ENCODE measurements at places on chromosomes 16 and 17. TPM values are rescaled to one million over a fixed set of nuclear protein-coding genes. Genes with fewer than 3 reads are reported as not detected.

DNA sequence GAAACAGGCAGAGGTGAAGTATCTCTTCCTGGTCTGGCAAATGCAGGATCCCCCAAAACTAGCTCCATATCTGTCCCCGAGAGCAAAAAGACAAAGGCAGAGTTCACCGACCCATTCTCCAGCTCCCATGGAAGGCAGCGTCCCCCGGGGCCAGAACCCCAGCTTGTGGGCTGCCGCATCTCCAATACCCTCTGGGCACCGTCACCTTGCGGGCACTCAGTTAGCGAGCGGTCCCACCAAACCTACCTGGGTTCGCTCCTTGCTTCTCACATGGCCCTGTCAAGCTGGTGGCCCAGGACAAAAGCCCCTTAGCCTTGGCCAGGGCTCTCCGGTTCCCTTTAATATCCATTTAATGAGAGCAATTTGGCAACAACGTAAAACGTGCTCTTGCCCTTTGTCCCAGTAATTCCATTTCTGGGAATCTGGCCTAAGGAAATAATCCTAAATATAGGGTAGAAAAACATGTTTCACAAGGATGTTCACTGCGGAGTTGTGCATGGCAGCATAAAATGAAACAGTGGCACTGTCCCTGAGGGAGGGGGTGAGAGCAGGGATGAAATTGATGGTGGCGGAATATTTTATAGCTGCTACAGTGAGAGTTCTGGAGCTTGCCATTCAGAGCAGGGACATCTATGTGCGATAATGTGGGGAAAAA lies 157.1 kb downstream of the CMIP start:
- H3K36me3 ChIP-seq = no peaks in the 10 kb centered on the region
- H3K4me1 ChIP-seq = peaks cover 2% of the 10 kb centered on the region
- no peak overlapping the region for H3K27ac ChIP-seq
- no peak overlapping the region for H3K4me3 ChIP-seq
- H3K27me3 ChIP-seq = no peaks in the 10 kb centered on the region

- peaks cover 18% of the 10 kb centered on the region for H3K4me1 ChIP-seq
- H3K27me3 ChIP-seq = no peaks in the 10 kb centered on the region
- H3K27ac ChIP-seq = no peak overlapping the region
- peaks cover 28% of the 10 kb centered on the region for H3K36me3 ChIP-seq
- no peak overlapping the region for H3K4me3 ChIP-seq
- no peak for DNase-seq
These were observed 14.1 kb downstream of the NUP88 start for GRCh38 chr17:5405400-5405799.

- DNase-seq = no peak
- no peak overlapping the region for H3K27ac ChIP-seq
- H3K4me3 ChIP-seq = no peak overlapping the region
These were observed 33.0 kb downstream of the C16orf95 start for GRCh38 chr16:87284183-87284582.

DNA sequence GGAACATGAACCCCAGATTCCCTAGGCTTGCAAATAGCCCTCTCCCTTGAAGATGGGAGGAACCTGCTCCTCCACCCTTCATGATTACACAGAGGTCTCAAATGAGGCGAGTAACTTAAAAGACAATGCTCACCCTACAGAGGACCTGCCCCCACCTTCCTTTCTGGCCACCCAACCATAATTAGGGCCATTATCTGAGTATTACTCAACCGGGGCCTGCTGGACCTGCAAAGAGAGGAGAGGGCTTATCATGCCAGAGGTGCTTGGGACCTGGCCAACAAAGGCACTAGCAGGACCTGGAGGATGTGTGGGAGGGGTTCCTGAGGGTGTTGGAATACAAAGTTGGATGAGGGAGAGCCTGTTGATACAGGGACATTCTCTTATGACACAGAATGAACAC lies 42.4 kb downstream of the RNF157 start:
- peaks cover 10% of the 10 kb centered on the region for H3K36me3 ChIP-seq
- no peaks in the 10 kb centered on the region for H3K27me3 ChIP-seq
- H3K4me1 ChIP-seq = peaks cover 62% of the 10 kb centered on the region
- DNase-seq = no peak

The SMURF2 gene
- total RNA-seq = 12.1 TPM

- no peaks in the 10 kb centered on the region for H3K27me3 ChIP-seq
- no peak overlapping the region for H3K4me3 ChIP-seq
- DNase-seq = no peak
- peaks cover 16% of the 10 kb centered on the region for H3K36me3 ChIP-seq
- H3K27ac ChIP-seq = no peak overlapping the region
These were observed 361.2 kb downstream of the SEC14L1 start for GRCh38 chr17:77501751-77502625.

- H3K27me3 ChIP-seq = no peaks in the 10 kb centered on the region
- no peak overlapping the region for H3K27ac ChIP-seq
- peaks cover 19% of the 10 kb centered on the region for H3K36me3 ChIP-seq
- H3K4me3 ChIP-seq = no peak overlapping the region
- peaks cover 9% of the 10 kb centered on the region for H3K4me1 ChIP-seq
These were observed 6.3 kb downstream of the ALDH3A2 start for GRCh38 chr17:19654896-19655295.

DNA sequence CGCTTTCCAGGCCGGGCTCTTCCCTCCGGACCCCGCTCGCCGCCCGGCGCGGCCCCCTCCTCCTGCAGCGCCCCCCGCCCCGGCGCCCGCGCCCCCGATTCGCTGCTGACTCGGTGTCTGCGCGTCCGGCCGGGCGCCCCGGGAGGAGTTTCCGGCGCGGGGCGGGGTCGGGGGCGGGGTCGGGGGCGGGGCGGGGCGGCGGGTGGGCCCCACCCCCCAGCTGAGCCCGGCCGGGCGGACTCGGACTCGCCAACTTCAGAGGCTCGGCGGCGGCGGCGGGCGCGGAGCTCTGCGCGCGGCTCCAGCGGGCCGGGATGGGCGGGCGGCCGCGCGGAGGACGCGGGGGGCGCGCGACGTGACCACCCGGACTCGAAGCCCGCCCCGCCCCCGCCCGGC lies at the start of gene METRNL:
METRNL (plus strand) TSS at position 258 of the 396 bp plus-strand sequence. CDS start 207 bp downstream, outside the sequence.
- peaks cover 27% of the 10 kb centered on the region for H3K4me1 ChIP-seq
- peak within 1 kb of the TSS; percentile 45 for H3K4me3 ChIP-seq
- H3K27ac ChIP-seq = no peak within 1 kb of the TSS
- H3K36me3 ChIP-seq = peaks cover 17% of the 10 kb centered on the region

DNA sequence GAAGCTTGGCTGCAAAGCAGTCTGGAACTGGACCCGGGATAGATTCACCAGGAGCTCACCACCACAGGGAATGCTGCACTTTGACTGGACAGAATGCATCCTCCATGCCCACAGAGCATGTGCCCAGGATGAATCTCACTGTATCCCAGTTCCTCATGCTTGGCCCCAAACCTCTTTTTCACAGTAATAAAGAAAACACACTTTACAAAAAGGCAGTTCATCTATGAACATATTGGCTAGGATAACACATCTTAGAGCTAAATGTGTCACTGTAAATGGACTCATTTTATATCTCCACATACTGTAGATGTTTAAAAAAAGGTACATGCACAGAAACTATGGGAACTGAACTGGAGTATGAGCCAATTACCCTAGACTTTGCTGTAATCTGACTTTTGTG lies 266.9 kb downstream of the TOX3 start:
- no peaks in the 10 kb centered on the region for H3K4me1 ChIP-seq
- no peak for DNase-seq
- H3K36me3 ChIP-seq = no peaks in the 10 kb centered on the region
- no peak overlapping the region for H3K4me3 ChIP-seq
- no peak overlapping the region for H3K27ac ChIP-seq

DNA sequence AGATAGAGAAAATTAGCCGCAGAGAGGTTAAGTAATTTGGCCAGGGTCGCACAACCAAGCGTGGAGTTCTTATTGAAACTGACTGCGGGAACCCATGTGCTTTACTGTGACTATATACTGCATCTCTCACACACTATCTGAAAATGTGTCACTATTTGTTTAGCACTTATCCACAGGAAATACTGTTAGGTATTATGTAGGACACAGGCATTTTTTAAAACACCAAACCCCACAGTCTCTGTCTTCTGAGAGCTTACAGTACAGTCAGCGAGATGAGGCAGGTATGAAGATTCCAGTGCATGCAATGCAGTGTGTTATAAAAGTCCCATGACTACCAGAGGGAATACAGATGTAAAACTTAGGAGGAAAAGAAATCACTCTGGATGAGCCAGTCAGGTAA lies 11.3 kb downstream of the RBL2 start:
- no peaks in the 10 kb centered on the region for H3K27me3 ChIP-seq
- H3K36me3 ChIP-seq = peaks cover 33% of the 10 kb centered on the region
- DNase-seq = no peak
- no peak overlapping the region for H3K4me3 ChIP-seq
- H3K27ac ChIP-seq = peak overlapping the region; percentile 75
- peaks cover 30% of the 10 kb centered on the region for H3K4me1 ChIP-seq

DNA sequence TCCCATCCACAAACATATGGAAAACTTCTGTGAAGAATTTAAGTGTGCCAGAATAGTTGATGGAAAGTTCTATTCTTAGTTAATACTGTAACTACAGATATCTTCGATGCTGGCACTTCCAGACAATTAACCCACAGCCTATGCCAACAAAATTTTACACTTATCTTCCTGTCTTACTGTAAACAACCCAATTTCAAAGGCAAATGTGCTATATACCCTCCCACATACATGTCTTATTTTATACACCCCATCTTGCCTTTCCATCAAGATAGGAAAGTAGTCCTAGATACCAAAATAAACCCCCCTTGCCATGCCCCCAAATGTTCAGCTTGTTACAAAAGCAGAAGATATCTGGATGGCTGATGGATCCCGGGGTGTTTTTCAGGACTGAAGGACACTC lies 306.3 kb downstream of the SLC39A11 start:
- DNase-seq = no peak
- H3K4me3 ChIP-seq = no peak overlapping the region
- H3K36me3 ChIP-seq = peaks cover 8% of the 10 kb centered on the region
- no peaks in the 10 kb centered on the region for H3K27me3 ChIP-seq
- H3K27ac ChIP-seq = no peak overlapping the region
- no peaks in the 10 kb centered on the region for H3K4me1 ChIP-seq

The CTCF gene
- total RNA-seq = 51.5 TPM

DNA sequence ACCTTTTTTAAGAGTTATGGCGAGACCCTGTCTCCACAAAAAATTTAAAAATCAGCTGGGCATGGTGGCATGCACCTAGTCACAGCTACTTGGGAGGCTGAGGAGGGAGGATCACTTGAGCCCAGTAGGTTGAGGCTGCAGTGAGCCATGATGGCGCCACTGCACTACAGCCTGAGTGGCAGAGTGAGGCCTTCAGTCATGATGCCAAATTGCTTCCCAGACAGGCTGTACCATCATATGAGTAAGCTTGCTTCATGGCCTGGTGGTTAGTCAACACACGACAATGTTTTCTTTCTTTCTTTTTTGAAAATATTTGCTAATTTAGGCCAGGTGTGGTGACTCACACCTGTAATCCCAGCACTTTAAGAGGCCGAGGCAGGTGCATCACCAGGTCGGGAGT lies 12.5 kb downstream of the NTAN1 start:
- no peak overlapping the region for H3K27ac ChIP-seq
- peaks cover 23% of the 10 kb centered on the region for H3K36me3 ChIP-seq
- H3K4me3 ChIP-seq = no peak overlapping the region
- H3K27me3 ChIP-seq = no peaks in the 10 kb centered on the region
- DNase-seq = no peak

- H3K27me3 ChIP-seq = peaks cover 28% of the 10 kb centered on the region
- no peak overlapping the region for H3K27ac ChIP-seq
- peak overlapping the region; percentile 38 for H3K4me3 ChIP-seq
- H3K4me1 ChIP-seq = peaks cover 20% of the 10 kb centered on the region
These were observed 1.4 kb upstream of the TBC1D24 start for GRCh38 chr16:2473446-2473926.

DNA sequence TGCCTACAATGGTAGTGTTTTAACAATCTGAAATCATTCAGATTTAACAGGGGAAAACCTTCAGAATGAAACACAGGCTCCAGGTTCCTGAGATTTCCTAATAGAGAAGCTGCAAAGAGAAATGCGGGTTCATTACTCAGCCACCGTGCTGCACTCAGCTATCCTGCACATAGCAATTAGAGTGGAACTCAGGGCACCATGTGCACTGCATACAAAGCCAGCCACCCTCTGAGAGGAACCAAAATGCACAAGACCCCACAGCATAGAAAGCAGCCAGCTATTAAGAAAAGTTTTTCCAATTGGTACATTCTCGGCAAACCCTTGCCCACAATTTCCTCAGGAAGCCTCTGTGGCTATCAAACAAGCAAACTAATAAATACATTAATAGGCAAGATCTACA lies 37.4 kb downstream of the TOM1L2 start:
- H3K27ac ChIP-seq = no peak overlapping the region
- H3K4me3 ChIP-seq = no peak overlapping the region
- H3K36me3 ChIP-seq = no peaks in the 10 kb centered on the region
- peaks cover 25% of the 10 kb centered on the region for H3K4me1 ChIP-seq
- H3K27me3 ChIP-seq = no peaks in the 10 kb centered on the region

GRCh38 chr16:27472091-27473020 lies 70.4 kb downstream of the IL21R start:
- H3K4me1 ChIP-seq = no peaks in the 10 kb centered on the region
- no peak for DNase-seq

- no peak overlapping the region for H3K4me3 ChIP-seq
- DNase-seq = no peak
- no peaks in the 10 kb centered on the region for H3K27me3 ChIP-seq
- peaks cover 9% of the 10 kb centered on the region for H3K4me1 ChIP-seq
These were observed 4.1 kb downstream of the SNRNP25 start for GRCh38 chr16:57711-58110.

The PTX4 gene
- not detected for total RNA-seq

DNA sequence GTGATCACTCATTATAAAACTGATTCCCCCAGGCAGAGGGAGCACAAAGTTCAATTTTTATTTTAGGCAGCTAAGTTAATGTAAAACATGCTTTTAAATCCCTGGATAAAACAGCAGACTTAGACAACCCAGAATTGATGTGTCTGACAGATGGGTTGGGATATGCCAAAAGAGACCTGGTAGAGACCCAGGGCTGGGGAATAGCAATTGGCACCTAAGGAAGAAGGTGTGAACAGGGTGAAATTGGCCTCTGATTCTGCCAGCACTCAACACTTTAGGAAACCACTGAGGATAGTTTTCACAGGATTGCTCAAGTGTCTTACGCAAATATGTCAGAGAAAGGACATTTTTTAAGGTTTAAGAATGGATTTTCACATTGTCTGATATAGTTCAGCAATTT lies 938.2 kb upstream of the CDH8 start:
- no peak overlapping the region for H3K27ac ChIP-seq
- no peaks in the 10 kb centered on the region for H3K27me3 ChIP-seq
- DNase-seq = no peak
- no peak overlapping the region for H3K4me3 ChIP-seq
- no peaks in the 10 kb centered on the region for H3K4me1 ChIP-seq
- no peaks in the 10 kb centered on the region for H3K36me3 ChIP-seq

GRCh38 chr17:45001310-45001709 lies 33.2 kb upstream of the C1QL1 start:
- peaks cover 6% of the 10 kb centered on the region for H3K27me3 ChIP-seq
- no peaks in the 10 kb centered on the region for H3K36me3 ChIP-seq
- H3K4me1 ChIP-seq = no peaks in the 10 kb centered on the region
- H3K4me3 ChIP-seq = no peak overlapping the region
